Myocyte (in vitro differentiated cells): ENCODE measurements at places on chromosomes 4 and X. TPM values are rescaled to one million over a fixed set of nuclear protein-coding genes. Genes with fewer than 3 reads are reported as not detected.

ZNF674 gene
- total RNA-seq, result 1.7 and 2.9 TPM in 2 replicates

SLC4A4 gene
- total RNA-seq, result 13.3 and 13.9 TPM in 2 replicates

MND1 gene
- total RNA-seq, result 1.2 TPM in 1 of 2 replicates, not detected in the other

ERAS gene
- total RNA-seq, result not detected in 2 replicates

TMPRSS11E gene
- 0.11 TPM in 1 of 2 replicates, not detected in the other for total RNA-seq

TLR7 gene
- total RNA-seq, result not detected in 2 replicates

TLR2 gene
- 0.47 TPM in 1 of 2 replicates, not detected in the other for total RNA-seq

CDS1 gene
- 0.05 TPM in 2 replicates for total RNA-seq

TMSB15B gene
- total RNA-seq, result 0.47 and 1.5 TPM in 2 replicates

NKX3-2 gene
- total RNA-seq, result 7.5 and 10.3 TPM in 2 replicates

THAP6 gene
- total RNA-seq, result 14.6 and 20.4 TPM in 2 replicates

DAPP1 gene
- not detected in 2 replicates for total RNA-seq

S100P gene
- not detected in 2 replicates for total RNA-seq

MEPE gene
- total RNA-seq, result not detected in 2 replicates

TRIM60 gene
- not detected in 2 replicates for total RNA-seq

AFF1 gene
- total RNA-seq, result 10.7 and 13.7 TPM in 2 replicates

PPEF2 gene
- total RNA-seq, result not detected in 2 replicates

FRMD7 gene
- 0.10 and 0.45 TPM in 2 replicates for total RNA-seq

ADH1A gene
- total RNA-seq, result not detected in 2 replicates

EDA2R gene
- total RNA-seq, result 34.5 and 37.7 TPM in 2 replicates

CXCL1 gene
- total RNA-seq, result 0.78 and 3.6 TPM in 2 replicates

RHOH gene
- total RNA-seq, result not detected in 2 replicates

CT83 gene
- total RNA-seq, result not detected in 2 replicates

CYLC1 gene
- not detected in 2 replicates for total RNA-seq

ABCG2 gene
- 0.88 and 1.6 TPM in 2 replicates for total RNA-seq

DNA sequence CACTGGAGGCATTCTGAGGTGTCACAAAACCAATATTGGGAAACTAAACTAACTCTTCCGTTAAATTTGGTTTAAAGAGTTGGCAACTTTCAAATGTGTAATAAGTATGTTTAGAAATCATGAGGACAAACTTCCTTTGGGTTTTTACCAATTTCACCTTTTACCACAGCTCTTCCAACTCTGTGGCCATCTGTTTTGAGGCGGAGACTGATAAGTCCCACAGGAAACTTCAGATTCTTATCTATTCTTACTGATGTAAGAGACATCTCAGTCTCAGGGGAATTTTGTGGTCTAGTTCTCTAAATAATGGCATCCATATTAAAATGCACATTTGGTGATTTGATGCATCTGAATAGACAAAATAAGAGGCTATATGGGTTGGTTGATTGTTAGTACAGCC is 229.2 kb upstream of the AFF2 start:
- DNase-seq, result no peak

- peak; percentile 97 for DNase-seq
Measured at GRCh38 chr4:80072744-80073472, at the start of gene ANTXR2. Gene ANTXR2, minus strand, starts transcription at chr4:80073229. Its CDS starts 669 bp downstream, at chr4:80072560.

GRCh38 chr4:147289181-147289580 is 191.7 kb upstream of the EDNRA start:
- DNase-seq, result no peak

DNA sequence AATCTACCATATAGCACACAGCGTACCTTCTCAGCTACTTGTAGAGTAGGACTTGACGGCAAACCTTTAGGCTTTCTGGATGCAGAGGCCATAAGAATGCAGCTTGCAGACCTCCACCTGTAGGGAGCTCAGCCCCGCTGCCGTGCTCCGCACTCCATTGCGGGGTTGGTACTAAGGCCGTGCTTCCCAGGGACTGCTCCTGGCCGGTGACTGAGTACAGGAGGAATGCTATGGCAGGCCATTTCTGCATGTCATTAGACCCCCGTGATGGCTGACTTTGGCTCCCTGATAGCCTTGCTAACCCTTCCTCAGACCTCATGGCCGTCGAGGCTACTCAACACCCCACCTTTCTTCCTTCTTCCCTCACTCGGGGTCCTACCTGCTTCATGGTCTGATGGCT is 26.4 kb downstream of the TIGD2 start:
- DNase-seq, result no peak

DNA sequence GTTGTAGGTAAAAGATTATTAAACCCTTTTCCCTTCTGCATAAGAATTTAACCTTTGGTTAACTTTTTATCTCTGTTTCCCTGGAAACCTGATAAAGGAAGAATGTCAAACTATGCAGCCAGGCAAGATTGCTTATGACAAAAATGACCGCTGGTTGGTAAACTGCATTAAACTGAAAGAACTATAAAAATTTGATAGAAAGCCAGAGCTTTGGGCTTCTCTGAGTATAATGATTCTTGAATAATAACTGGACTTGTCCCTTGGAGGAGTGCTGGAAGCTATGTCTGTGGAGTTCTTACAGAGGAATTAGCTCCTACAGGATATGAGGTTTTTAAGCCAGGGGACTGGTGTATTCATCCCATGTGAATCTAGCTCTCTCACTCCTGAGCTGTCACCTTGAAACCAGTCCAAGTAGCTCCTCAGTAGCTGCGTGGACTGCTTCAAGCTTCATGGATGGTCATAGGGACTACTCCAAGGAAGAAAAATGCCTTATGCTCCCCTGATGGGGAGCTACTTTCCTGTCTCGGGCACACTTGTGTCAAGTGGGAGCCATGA is 52.0 kb downstream of the RASL11B start:
- DNase-seq, result peak; percentile 18

GRCh38 chrX:135411893-135412292 is 9.9 kb upstream of the SMIM10L2A start:
- DNase-seq, result no peak

- no peak for DNase-seq
Measured at GRCh38 chr4:95472534-95472933, 76.2 kb downstream of the UNC5C start.

- DNase-seq, result no peak
Measured at GRCh38 chr4:26424838-26425237, 65.4 kb downstream of the CCKAR start.

- peak; percentile 15 for DNase-seq
Measured at GRCh38 chr4:84279678-84280077, 219.4 kb downstream of the NKX6-1 start.

GRCh38 chrX:56253832-56254703 is 21.9 kb downstream of the KLF8 start:
- no peak for DNase-seq

DNA sequence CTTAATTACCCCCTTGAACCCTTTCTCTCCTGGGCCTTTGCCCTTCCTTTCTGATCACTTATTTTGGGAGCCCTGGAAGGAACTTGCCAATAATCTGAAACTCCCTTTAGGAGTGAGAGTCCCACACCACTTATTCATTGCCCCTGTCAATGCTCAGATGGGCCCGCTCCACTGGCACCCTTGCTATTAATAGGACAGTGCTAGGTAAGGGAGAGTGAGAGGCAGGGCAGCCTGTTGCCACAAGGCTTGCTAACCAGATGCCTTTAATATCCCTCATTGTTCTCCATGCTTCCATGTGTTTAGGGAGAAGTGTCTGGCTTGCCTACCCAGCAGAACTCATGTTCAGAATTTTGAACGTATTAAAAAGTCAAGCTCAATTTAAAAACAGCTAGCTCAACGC is 1.7 kb upstream of the NHS start:
- DNase-seq, result no peak

GRCh38 chrX:43349363-43349762 is 306.7 kb upstream of the MAOA start:
- peak; percentile 0 for DNase-seq

- DNase-seq, result no peak
Measured at GRCh38 chr4:149108626-149109025, 666.4 kb upstream of the NR3C2 start.

DNA sequence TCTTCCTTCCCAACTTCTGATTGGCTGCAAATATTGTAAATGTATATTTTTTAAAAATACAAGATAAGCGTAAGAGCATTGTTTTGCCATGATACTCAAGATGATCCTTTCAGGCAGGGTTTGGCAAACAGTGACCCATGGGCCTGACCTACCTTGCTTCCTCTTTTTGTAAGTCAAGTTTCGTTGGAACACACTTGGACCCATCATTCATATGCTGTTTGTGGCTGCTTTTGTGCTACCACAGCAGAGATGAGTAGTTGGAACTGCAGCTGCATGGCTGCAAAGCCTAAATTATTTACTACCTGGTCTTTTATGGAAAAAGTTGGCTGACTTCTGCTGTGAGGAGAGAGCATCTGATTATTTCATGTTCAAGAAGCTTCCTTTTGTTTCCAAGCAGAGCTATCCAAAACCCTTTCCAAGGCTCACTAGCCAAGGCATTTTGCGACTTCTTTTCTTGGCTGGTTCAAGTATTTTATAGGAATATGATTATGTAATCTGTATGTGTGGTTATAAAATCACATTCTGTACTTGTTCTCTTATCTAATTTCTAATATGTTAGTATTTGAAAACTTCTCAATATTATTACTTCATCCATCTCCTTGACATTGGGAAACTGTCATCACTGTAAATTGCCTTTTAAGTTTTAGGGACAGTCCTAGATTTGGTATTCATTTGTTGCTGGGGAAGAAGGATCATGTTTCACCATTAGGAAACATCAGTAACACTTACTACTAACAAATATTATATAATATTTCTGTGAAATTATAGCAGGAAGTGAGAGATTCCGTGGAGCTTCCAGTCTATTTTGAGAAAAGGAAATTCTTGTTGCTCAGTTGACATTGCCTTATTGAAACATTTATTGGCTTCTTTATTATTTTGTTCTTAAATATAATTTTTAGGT is 109.2 kb downstream of the ARHGAP10 start:
- DNase-seq, result no peak

DNA sequence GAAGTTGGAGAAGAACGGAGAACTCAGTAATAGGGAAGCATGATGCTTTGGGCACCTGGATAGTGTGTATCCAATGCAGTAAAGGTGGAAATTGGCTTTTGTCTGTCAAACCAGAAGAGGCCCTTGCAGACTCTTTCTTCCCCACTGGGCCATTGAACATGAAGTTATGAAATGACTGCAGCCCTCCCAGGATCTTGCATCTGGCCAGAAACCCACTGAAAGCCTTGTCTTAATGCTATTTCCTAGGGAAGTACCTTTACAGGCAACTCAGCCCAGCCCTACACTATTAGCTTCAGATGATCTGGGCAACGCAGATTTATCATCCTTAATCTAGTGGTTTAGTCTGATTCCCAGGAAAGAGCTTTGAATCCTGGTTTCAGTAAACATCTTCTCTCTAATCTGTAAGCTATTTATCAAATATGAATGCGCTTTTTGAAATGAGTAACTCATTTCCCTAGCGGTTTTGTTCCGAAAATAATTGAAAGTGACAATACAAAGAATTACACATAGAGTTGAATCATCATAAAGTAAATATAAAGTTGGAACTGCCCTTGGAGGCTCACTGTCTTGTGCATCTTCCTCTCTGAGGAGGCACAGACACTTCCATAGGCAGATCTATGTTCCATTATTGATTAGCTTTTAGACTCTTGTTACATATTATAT is 464.1 kb downstream of the IDS start:
- DNase-seq, result no peak

DNA sequence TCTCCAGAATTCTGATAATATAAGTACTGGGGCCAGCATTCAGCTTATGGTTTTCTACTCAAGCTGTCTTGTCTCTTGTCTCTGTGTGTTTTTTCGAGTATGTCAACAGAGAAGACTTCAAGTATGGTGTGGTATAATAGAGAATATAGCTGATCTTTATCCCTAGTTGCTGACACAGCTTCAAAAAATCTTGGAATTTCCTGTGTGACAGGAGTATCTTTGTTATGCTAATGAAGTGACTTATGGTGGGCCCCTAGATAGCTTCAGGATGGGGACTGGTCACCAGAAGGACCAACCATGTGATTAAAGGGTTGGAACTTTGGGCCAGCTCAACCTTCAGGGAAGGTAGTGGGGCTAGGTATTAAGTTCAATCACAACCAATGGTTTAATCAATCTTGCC is 2.9 kb downstream of the GPRASP3 start:
- no peak for DNase-seq

GRCh38 chr4:88811904-88812303 is 114.3 kb upstream of the NAP1L5 start:
- no peak for DNase-seq

GRCh38 chrX:127570276-127570675 is 481.9 kb downstream of the ACTRT1 start:
- no peak for DNase-seq

DNA sequence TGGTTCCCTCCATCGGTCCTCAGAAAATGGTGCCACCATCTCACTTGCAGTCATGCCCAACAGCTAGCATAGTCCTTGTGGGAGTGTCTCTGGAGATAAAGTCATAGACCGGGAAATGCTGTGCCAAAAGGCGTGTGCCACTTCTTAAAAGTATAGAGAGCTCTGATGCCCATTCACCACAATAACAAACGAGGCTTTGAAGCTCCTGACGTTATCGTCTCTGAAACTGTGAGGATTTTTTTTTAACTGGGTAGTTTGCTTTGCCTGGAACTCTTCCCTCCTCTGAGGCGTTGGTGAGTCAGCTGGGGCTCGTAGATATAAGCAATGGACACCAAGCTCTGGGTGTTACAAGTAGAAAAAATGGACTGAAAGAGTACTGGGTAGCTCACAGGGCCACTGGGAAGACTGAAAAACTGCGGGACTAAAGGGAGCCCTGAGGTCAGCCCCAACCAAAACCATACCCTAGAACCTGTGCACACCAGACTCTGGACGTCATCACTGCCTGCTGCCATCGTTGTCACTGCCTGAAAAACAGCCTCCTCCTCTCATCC is 89.4 kb upstream of the TRIM2 start:
- peak; percentile 35 for DNase-seq

DNA sequence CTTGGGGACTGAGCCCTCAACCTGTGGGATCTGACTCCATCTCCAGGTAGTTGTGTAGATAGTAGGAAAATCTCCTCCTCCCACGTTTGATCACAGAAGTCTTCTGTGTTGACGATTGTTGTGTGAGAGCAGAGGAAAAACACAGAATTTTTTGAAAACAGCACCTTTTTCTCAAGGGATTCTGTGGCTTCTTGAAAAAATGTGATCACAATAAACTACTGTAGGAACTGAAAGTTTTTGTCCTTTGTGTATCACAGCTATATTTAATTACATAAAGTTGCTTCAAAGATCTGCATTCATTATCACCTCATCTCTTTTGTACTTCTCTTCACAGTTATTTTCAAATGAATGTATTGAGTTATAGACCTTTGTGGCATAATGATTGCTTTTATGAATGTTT is 85.1 kb downstream of the AFF1 start:
- no peak for DNase-seq

- DNase-seq, result no peak
Measured at GRCh38 chrX:145687146-145687545, 130.5 kb upstream of the SLITRK2 start.

GRCh38 chr4:124694306-124694705 is 18.2 kb downstream of the ANKRD50 start:
- no peak for DNase-seq

DNA sequence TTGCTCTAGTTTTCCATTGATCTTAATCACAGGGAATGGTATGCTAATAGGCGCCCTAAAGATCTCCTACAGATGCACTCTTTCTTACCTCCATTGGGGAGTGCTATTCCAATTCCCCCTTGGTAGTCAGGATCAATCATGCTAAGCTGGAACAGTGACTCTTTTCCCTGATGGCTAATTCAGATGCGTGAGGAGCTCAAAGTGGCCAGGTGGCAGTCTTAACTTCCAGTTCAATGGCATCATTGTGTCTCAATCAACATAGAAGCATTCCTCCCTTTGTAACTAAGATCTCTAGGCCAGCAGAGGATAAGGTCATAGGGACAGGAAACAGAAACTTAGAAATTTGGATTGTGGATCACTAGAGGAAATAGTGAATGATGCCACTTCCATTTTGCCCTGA is 216.8 kb downstream of the GRID2 start:
- no peak for DNase-seq
